AG09319 (cell line): ENCODE measurements at places on chromosomes 7 and 10.

DNA sequence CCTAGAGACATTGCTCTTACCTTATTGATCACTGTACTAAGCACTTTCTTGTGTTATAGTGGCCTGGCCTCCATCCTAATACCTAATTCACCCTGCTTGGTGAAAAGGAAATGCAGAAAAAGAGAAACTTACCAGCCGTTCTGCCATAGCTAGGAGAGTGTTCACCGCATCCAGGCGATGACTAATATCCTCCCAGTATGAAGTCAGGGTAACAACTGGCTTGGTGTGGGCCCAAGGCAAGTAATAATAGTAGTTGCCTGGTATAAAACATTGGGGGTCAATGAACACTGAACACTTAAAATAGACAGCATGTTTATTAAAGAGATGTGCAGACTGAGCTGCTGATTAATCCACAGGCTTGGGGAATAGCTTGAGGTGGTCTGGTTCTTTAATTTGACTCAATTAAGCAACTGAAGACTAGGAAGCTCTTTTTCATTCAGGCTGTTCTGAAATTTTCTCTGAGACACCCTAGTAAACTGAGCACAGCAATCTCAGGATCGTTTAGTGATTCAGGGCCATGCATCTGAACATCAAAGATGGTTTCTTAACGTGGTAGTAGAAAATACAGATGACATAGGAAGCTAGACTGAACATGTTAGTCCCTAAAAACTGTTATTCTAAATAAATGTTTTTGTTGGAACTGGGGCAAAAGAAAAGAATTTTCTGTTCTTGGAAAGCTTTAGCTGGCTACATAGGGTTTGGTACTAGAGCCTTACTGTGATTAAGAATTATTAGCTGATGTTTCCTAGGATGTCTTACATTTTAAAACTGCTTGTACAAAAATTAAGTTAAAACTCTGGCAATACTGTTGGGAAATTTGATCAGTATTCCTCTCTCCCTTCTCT is 102.2 kb downstream of the MYOF start:
- no peak for DNase-seq

- DNase-seq = no peak
Measured at GRCh38 chr10:117569610-117570390, 27.3 kb downstream of the EMX2 start.

- no peak for DNase-seq
Measured at GRCh38 chr7:117818232-117818631, 55.0 kb downstream of the CTTNBP2 start.

- DNase-seq = no peak
Measured at GRCh38 chr10:106528702-106529101, 635.8 kb downstream of the SORCS1 start.

GRCh38 chr7:139563856-139564255 is 40.4 kb downstream of the CLEC2L start:
- no peak for DNase-seq

DNA sequence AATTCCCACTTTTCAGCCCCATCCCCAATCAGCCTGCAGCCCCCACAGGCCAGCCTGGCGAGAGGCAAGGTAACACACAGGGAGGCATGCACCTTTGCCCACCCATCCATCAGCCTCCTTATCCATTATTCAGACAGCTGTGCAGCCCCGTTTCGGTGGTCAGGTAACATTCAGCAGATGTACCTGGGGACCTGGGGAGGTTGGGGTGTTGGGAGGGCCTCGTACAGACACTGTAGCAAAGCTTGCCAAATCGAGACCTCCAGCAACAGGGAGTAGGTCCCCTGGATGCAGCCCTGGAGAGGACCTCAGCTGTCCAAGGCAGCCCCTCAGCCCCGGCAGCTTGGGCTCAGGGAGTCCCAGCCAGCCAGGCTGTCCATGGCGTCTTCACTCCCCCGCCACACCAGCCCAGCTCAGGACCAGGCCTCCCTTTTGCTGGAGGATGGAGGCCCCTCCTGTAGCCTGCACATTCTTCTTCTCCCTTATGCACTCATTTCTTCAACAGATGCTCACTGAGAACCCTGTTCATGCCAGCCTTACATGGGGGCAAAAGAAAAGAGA is 8.5 kb upstream of the DRGX start:
- DNase-seq = no peak

DNA sequence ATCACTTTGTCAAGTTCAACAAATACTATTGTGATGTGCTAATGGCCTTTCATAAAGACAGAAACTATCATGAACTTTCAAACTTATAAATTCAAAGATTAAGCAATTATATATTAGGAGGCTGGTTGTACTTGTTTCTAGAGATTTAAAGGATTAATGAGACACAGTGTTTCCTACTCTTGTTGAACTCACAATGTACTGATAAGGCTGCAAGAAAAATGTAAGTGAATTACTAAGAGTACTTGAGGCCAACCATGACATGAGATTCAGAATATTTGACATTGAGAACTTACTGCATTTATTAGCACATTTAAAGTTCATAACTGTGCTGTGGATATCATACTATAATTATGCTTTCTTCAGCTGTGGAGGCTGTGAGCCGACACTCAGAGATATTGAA is 1210.5 kb upstream of the SORCS1 start:
- DNase-seq = no peak

- no peak for DNase-seq
Measured at GRCh38 chr7:51141451-51142003, 175.1 kb downstream of the COBL start.

DNA sequence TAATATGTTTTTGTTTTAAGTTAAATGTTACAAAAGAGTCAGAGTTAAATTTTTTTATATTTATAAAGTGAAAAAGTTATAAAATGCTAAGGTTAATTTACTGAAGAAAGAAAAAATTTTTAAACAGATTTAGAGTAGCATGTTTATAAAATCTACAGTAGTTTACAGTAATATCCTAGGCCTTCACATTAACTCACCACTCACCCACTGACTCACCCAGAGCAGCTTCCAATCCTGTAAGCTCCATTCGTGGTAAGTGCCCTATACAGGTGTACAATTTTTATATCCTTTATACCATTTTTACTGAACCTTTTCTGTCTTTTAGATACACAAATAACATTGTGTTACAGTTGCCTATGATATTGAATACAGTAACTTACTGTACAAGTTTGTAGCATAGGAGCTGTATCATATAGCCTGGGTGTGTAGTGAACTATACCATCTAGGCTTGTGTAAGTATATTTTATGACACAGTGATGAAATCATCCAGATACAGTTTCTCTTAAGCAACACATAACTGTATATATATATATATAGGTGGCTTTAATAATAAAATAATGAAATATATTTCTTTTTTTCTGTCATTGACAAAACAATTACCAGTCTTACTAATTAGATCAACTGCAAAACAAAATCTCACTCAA is 79.6 kb downstream of the PTEN start:
- no peak for DNase-seq

DNA sequence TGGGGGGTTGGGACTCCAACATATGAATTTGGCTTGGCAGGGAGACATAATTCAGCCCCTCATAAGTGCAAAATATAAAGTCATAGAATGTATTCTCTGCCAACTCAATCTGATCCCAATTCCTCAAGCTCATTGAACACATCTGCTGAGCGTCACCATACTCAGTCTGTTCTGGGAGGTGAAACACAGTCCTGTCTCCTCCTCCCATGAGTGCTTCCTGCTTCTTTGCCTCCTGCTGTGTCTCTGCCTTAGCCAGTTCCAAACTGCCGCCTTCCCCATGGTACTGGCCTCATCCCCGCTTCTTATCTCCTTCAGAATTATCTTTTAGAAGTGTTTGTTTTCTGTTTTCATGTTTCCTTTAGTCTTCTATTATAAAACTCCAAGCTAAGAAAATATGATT is 365.5 kb downstream of the TNS3 start:
- no peak for DNase-seq

DNA sequence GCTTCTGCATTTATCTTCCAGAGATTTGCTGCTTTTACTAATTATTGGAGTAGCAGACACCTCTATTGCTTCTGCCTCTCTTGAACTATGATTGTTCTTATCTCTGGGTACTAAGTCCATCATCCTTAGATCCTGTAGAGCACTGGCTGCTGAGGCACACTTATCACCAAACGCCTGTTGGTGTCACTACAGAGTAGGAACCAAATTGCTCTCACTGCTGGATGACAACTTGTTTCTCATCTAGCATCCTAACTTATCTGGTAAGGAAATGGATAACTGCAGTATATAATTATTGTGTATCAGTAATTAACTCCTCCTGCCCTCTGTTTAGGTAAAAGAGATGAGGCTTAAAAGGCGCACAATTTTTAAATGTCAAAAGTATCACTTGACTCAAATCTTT is 1059.4 kb downstream of the NRG3 start:
- DNase-seq = no peak

DNA sequence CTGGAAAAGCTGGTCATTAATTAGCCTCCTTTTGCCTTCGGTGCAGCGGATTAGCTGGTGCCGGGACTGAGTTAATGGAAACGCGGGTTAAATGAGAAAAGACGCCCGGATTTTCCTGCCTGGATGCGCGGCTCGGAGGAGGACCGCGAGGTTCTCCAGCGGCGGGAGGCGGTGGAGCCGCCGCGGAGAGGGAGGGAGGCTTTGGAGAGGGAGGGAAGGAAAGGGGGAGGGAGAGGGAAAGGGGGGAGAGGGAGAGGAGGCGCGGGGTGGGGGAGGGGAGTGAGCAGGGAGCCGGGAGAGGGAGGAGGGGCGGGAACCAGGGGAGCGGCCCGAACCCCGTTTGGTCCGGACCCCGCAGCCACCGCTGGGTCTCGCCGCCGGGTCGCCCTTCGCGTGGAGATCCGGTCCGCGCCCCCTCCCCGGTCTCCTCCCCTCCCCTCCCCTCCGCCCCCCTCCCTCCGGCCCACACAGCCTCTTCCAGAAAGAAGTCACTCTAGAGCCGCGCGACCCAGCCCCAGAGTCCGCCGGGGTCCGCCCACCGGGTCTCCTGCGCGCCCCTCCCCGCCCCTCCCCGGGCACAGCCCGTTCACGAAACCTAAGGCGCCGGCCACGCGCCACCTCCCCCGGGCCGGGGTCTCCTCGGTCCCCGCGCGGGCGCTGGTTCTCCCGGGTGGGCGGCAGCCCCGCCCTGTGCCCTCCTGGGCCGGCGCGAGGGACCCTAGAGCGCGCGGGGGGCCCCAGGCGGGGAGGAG is 347.5 kb downstream of the DNAJB6 start:
- DNase-seq = no peak

- no peak for DNase-seq
Measured at GRCh38 chr7:55096323-55096722, 77.5 kb downstream of the EGFR start.

GRCh38 chr7:42736931-42737330 is 174.9 kb downstream of the C7orf25 start:
- DNase-seq = no peak

- no peak for DNase-seq
Measured at GRCh38 chr10:97828721-97829120, 20.9 kb upstream of the GOLGA7B start.

GRCh38 chr10:58282615-58283014 is 13.7 kb downstream of the CISD1 start:
- no peak for DNase-seq

- no peak for DNase-seq
Measured at GRCh38 chr7:129462420-129462819, 28.2 kb downstream of the STRIP2 start.

DNA sequence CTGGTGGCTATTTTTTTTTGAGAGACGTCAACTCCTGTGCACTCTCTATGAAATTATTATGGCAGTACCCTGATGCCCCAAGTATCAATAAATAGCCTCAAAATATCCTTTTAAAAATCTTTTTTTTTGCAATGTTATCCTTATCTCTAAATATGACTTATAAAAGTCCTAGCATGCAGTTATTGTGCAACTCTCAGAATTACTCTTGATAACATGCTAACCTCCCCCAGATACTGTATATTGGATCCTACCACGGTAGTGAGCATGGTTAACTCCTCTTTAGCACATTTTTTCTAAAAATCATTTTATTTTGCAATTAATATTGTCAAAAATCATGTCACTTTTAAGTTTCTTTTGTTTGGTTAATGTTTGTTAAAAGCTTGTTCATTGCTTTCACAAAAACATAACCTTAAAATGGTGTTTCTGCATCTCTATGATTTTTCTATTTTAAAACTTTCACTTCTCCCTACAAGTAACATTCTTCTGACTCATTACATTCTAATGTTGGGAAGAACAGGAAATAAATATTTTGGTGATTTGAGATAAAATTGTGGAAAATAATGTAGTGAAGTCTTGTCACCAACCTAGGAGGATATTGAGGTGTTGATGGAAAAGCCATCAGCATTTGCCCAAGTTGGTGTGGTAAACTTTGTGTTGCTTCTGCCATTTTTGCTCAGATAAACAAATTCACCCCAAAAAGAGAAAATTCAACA is 42.1 kb upstream of the ADRA2A start:
- no peak for DNase-seq

DNA sequence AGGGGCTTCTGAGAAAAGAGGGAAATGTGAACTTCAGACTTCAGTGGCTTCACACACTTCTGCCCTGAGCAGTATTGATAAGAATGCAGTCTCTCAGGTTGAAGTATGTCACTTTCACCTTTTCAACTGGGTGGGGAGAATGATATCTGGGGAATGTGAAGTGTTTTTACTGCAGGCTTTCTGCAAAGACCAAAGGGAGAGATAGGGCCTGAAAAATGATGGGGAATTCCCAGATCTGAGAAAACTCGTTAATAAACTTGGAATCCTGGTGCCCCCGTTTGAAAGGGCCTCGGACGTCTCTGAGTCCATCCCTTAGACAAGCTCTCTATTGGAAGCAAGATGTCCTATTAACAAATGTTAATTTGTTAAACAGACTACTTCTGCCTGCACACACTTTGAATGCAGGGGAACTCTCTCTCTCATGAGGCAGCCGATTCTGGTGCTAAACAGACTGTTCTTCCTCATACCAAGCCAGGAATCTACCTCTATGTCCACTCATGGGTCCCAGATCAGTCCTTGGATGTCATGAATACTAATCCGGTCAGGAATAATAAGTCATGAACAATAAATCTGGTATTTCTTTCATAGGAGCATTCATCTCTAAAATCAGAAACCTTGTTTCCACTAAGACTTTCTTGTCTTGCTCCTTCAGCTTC is 193.6 kb downstream of the JCAD start:
- no peak for DNase-seq

DNA sequence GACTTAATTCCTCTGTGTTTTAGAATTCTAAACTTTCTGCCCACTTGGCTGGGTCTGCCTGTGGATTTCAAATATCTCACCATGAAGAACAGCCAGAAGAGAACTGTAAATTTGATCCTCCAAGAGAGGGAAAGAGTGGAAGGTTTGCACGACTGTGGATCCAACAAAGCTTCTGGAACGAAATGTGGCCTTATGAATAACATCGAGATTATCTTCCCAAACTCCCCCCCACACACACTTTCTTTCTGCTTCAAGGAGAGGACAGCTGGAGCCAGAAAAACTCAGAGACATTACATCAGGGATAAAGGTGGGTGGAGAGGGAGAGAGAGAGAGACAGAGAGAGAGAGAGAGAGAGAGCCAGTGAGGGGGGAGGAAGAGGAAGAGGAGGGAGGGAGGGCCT is 570.1 kb upstream of the MGMT start:
- DNase-seq = no peak
